A172 (cell line): ENCODE measurements at places on chromosomes 6 and 20. TPM values are rescaled to one million over a fixed set of nuclear protein-coding genes. Genes with fewer than 3 reads are reported as not detected.
A peak's percentile ranks its signal among the peaks of the same experiment; 100 is the strongest.

DNA sequence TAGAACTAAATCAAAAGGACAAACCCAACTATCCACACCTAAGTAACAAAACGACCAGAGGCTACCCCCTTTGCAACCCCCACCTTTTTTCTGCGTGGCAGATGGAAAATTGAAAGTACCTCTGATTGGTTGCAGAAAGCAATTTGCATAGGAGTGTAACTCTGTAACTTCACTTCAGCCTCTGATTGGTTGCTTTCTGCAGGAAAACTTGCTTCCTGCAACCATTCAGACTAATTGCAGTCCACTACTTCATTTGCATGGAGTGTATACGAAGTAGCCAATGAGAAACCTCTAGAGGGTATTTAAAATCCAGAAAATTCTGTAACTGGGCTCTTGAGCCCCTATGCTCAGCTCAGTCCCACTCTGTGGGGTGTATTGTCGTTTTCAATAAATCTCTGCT lies 129.1 kb upstream of the OLIG3 start:
- no peak for DNase-seq

DNA sequence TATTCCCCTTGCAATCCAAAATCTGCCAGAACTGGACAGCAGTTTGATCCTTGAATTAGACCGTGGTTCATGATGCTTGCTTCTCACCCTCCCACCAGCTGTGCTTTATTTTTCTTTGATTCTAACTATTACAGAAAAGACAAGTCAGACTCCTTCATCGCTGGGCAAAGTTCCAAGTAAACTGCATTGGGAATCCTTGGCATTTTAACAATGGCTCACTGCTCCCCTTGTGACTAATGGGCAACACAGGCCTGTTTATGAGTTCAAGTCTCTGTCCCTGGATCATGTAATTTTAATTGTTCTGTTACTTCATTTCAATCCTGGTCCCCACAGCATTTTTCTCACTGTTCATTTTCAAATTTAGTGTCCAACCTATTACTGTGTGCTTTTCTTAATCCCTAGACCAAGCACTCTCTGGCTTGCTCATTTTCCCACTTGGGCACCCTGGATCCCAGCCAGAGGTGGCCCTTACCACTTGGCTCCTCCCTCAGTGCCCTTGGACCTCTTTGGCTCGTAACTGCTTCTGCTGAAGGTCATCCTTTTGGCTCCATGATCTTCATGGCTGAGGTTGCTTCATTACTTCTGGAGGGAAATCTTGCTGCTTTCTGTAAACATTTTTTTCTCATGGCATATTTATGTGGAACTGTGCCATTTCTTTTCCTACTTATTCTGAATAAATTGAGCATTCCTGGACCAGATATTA lies 32.8 kb downstream of the PSMB9 start:
- peak; percentile 65 for DNase-seq

DNA sequence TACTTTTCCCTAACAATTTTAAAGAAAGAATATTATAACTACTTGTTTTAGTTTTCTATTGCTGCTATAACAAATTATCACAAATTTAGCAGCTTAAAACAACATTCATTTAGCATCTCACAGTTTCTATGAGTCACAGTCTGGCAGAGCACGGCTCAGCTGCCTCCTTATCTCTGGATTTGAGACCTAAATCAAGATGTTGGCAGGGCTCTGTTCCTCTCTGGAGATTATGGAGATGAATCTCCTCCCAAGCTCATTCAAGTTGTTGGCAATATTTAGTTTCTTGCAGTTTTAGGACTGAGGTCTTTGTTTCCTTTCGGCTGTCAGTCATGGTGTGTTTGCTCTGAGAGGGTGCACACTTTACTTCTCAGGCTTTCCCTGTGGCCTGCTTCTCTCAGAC lies 1065.8 kb upstream of the EYS start:
- peak; percentile 72 for DNase-seq

DNA sequence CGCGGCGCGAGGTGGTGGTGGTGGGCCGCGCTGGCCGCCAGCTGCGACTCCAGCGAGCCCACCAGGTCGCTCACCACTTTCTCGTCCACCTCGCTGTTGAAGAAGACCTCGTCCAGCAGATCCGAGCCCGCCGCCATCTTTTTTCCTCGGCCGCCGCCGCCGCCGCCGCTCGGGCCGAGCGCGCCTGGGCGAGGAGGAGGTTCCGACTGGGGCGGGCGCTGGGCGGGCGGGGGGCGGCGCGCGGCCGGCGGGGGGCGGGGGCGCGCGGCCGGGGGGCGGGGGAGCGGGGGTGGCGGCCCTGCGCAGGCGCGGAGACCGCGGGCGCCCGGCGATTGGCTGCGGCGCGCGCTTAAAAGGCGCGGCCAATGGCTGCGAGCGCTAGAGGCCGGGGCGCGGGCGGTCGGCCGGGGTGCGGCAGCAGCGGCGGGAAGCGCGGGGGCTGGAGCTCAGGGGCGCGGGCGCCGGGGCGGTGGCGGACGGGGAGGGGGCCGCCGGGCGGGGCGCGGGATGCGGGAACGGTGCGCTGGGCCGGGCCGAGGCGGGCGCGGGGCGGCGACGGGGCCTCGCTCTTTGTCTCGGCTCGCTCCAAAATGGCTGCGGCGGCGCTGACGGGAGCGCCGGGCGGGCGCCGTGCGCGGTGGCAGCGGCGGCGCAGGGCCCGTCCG lies at the start of gene TAF4:
Gene TAF4, minus strand, starts transcription at position 208 of the 665 bp plus-strand sequence. Its CDS starts 71 bp downstream, at position 137.
- DNase-seq: peak; percentile 49

DNA sequence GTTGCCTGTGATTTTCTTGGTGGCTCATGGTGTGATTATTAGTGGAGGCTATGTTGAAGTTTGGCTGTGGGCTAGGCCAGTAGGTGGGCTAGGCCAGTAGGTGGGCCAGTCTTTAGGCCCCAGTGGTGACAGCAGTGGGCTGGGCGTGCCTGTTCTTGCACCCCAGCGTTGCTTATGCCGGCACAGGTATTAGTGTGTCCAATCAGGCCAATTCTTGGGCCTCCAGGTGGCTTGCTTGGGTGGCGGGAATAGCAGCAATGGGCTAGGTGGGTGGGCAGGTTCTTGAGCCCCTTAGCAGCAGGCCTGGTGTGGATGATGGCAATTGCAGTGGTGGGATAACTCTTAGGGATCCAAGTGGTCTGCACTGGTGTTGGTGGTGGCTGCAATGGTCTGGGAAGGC lies 22.9 kb downstream of the GJA10 start:
- DNase-seq: no peak

- no peak for DNase-seq
These were observed 2.2 kb downstream of the RGS19 start for GRCh38 chr20:64077094-64077493.

DNA sequence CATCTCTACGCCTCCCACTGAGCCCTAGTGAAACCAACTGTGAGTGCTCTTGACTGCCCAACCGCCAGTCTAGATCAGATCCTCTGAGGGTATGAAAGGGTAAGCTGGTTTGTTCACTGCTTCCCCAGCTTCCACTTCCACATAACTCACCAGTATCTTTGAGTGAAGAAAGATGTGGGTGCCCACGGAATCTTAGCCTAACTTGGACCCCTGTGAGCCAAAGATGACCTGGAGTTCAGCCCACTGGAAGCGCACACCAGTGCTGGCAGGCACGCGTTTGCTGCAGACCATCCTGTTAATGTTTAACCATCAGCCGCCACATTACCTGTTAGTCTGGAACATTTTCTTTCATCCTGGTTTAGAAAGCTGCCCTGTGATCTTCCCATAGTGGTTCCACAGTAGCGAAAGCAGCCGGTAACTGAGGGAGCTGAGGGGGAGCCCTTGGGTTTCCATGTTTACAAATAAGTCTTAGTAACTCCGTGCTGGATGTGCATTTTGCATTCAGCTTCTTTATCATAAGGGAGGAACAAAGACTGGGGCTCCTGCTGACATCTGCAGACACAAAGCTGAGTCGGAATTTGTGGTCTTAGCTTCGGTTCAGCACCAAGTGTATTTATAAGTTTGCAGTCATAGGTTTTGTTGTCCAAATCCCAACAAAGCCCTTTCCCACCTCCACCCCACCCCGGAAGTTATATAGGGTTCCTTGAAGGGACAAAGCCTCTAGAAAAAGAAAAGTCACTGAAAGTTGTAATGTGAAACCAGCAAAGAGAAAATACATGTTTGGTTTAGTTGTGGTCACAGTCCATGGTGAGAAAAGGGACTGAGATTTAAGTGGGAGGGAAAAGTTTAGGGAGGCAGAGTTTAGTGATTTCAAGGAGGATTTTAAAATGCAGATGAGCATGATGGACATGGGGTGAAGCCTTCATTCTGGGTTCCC lies 71.0 kb downstream of the SSR1 start:
- no peak for DNase-seq

- no peak for DNase-seq
These were observed 26.5 kb upstream of the DACT2 start for GRCh38 chr6:168345896-168346754.

- DNase-seq: no peak
These were observed 12.7 kb upstream of the HLA-DRB1 start for GRCh38 chr6:32602383-32602782.

- DNase-seq: no peak
These were observed 95.3 kb downstream of the TTLL2 start for GRCh38 chr6:167420177-167420576.

DNA sequence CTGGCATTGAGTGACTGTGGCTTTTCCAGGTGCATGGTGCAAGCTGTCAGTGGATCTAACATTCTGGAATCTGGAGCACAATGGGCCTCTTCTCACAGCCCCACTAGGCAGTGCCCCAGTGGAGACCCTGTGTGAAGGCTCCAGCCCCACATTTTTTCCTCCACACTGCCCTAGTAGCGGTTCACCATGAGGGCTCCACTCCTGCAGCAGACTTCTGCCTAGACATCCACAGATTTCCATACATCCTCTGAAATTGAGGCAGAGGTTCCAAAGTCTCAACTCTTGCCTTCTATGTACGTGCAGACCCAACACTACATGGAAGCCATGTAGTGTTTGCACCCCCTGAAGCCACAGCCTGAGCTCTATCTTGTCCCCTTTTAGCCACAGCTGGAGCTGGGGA lies 118.0 kb upstream of the BMP5 start:
- DNase-seq: no peak

DNA sequence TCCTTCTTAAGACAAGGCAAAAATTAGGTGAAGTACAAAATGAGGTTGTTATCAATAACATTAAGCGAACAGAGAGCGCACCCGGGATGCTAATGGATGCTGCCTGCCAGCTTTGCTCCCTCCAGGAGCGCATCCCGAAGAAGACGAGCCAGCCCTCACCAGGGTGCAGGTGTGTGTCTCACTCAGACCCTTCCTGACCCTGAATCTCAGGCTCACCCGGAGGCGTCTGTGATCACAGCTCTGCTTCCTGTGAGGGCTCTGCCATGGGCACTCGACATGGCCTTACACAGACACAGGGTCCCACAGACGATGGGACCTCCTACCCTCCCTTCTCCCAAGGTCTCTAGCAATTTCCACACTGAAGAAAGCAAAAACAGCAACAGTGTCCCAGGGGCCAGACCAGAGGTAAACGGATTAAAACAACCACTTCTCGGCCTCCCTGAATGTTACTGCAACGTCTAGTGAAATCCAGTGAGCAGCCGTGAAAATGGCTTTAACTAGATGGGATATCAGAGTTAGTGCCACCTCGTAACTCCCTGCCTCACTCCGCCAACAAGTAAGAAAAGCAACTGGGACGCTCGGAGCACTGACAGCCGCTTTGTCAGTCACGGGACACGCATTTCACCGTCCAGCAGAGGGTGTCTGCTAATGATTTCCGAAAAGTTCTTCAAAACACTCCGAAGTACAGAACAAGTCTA lies 11.7 kb downstream of the ZBTB46 start:
- DNase-seq: no peak

- no peak for DNase-seq
These were observed 8.8 kb downstream of the SRPK1 start for GRCh38 chr6:35911871-35912653.

- DNase-seq: peak; percentile 74
These were observed 499.6 kb upstream of the SULF2 start for GRCh38 chr20:48284837-48285236.

DNA sequence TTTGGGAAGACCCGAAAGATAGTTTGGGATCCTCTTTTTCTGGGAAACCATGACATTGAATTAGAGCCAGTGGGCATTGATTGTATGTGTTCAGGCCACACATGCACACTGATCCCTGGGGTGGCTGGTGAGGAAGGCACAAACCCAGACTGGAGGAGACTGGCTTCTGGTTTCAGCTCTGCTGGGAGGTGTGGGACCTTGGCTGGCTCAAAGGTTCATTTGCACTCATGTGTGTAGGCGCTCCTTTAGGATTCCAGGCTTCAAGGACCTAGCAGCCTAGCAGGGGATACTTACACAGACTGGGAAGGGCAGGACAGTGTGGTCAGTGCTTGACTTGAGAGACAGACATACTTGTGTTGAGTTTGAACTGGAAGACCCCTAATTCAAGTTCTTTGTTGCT lies 7.2 kb downstream of the RIN2 start:
- no peak for DNase-seq

Gene SMIM29
- total RNA-seq: 49.6 and 70.8 TPM in 2 replicates

Gene PPP1R3G
- 0.22 and 1.5 TPM in 2 replicates for total RNA-seq

Gene CGA
- total RNA-seq: not detected in 2 replicates

Gene LRP11
- 43.4 and 43.9 TPM in 2 replicates for total RNA-seq

Gene SLC52A3
- total RNA-seq: 0.03 and 0.22 TPM in 2 replicates

Gene ZNF334
- total RNA-seq: 0.12 TPM in 1 of 2 replicates, not detected in the other

Gene COL11A2
- total RNA-seq: 0.79 and 1.7 TPM in 2 replicates

Gene RAMACL
- total RNA-seq: 0.19 and 1.2 TPM in 2 replicates

Gene LHFPL5
- not detected in 2 replicates for total RNA-seq
